GM13977 (cell line): ENCODE measurements at places on chromosomes 13 and 19.

DNA sequence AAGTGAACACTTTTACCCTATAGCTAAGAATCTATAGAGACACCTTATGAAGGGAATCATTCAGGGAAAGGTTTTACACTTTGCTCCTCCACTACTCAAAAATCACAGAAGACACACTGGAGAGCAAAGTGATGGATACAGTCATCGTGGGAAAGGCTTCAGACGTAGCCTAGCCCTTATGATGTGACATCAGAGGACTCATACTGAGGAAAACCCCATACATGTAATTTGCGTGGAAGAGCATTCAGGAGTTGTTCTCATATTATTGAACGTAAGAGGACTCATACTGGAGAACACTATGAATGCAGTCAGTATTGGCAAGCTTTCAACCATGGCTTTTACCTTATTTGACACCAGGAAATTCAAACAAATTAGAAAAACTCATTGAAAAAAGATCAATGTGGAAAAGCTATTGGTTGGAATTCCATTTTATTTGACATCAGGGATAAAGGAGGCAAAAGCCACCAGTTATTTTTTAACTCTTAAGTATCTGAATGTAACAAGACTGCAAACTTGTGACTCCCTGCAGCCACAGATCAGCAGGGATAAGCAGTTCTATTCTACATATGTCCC, 16.1 kb upstream of the ZNF274 start:
- DNase-seq, result no peak

GRCh38 chr19:46806656-46807055, 18.3 kb upstream of the SLC1A5 start:
- DNase-seq, result no peak

GRCh38 chr19:43704002-43704705, 11.7 kb upstream of the IRGC start:
- no peak for DNase-seq

DNA sequence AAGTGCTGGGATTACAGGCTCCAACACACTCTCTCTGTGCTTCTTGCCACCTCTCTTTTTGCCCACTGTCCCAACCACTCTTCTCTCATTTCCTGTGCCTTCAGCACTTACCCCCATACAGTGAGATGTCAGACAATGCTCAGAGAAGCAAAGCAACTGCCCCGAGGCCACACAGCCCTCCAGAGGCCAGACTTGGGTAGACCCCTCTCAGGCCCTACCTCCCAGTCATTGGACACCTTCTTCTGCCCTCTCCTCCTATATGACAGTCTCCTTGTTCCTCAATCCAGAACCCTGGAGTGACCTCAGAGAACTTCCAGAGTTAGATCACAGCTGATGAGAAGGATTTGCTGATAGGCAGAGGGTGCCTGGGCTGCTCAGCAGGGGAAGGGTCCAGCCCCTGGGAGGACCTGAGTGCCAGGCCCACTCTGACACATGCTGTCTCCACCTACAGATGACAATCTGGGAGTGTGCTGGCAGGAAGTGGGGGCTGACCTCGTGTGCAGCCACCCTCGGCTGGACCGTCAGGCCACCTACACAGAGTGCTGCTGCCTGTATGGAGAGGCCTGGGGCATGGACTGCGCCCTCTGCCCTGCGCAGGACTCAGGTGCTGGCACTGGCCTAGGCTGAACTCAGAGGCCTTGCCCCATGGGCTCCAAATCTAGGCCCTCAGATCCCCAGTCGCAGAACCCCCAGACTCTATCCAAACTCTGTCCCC, 24.4 kb downstream of the LTBP4 start:
- DNase-seq, result no peak

DNA sequence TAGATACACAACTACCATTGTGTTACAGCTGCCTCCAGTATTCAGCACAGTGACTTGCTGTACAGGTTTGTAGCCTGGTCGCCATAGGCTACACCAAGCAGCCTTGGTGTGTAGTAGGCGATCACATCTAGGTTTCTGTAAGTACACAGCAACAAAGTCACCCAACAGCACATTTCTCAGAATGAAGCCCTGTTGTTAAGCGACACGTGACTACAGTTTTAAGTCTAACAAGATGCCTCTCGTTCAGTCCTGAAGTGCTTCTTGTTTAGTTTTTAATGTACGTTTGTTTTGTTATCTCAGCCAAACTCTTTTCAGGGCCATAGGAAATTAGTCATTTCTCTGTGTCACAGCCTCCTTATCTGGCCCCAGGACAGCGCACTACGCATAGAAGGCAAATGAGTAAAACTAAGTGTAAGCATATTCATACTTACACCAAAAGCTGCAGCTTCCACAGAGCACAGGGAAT, 50.0 kb upstream of the GPR183 start:
- peak; percentile 60 for DNase-seq

DNA sequence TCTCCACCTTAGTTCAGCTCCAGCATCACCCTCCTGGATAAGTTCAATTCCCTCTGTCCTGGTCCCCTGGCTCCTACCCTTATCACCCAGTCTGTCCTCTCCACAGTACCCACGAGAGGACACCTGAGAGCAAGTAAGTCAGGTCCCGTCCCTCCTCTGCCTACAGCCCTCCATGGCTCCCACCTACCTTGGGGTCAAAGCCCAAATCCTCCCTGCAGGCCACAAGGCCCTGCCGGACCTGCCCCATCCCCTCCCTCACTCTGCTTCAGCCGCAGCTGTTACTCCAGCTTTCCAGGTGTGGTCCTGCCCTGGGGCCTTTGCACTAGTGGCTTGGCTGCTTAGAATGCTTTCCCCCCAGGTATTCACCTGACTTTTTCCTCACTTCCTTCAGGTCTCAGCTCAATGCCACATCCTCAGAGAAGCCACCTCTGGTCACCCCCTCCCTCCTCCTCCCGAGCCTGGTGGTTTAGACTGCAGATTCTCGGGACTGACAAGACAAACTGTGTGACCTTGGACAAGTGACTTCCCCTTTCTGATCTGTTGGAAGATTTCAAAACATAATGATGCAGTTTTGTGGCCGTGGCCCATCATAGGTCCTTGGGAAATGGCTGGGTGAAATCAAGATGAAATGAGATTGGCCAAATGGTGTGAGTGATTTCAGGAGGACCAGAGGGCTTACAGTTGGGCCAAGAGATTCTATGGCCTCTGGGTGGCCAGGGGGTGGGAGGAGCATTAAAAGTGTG, 3.6 kb downstream of the TUBB4A start:
- DNase-seq, result peak; percentile 19

GRCh38 chr13:46172531-46172991, 9.4 kb downstream of the LCP1 start:
- no peak for DNase-seq

GRCh38 chr13:81140675-81141074, 799.7 kb upstream of the SPRY2 start:
- no peak for DNase-seq

GRCh38 chr13:95499811-95500712, 52.5 kb upstream of the CLDN10 start:
- DNase-seq, result no peak

GRCh38 chr13:101515504-101515903, 63.0 kb downstream of the ITGBL1 start:
- no peak for DNase-seq

DNA sequence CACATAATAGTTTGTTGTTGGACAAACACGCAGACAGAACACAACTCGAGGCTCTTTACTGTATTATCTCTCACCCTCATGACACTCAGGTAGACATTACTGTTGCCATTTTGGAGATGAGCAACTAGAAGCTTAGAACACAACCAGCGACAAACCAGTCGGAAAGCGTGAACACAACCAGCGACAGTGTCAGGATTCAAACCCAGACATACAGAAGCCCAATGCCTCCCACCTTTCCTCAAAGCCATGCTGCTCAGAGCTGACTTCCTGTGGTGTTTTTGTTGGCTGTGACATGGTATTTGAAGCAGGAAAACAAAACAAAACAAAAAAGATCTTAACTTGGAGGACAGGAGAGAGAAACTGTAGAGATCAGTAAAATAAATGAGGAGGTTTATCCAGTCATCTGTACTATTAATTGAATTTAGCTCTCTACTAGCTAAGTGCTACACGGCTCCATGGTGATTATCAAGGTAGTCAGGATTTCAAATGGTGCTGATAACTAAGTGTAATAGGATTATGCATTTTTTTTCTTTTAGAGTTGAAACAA, 92.1 kb downstream of the STARD13 start:
- DNase-seq, result no peak

- peak; percentile 18 for DNase-seq
These were observed 1.0 kb downstream of the CLPP start for GRCh38 chr19:6362351-6362801.

- DNase-seq, result no peak
These were observed 71.4 kb upstream of the CLDN10 start for GRCh38 chr13:95480791-95481780.

GRCh38 chr19:38155453-38155852, 68.6 kb downstream of the DPF1 start:
- DNase-seq, result no peak

- DNase-seq, result no peak
These were observed 93.9 kb downstream of the UBL3 start for GRCh38 chr13:29756506-29756905.

GRCh38 chr19:2385053-2385721, 25.1 kb downstream of the TMPRSS9 start:
- DNase-seq, result peak; percentile 65

- DNase-seq, result no peak
These were observed 228.5 kb downstream of the NDFIP2 start for GRCh38 chr13:79709471-79709870.

- DNase-seq, result no peak
These were observed 10.6 kb upstream of the ZNF358 start for GRCh38 chr19:7505288-7505681.

DNA sequence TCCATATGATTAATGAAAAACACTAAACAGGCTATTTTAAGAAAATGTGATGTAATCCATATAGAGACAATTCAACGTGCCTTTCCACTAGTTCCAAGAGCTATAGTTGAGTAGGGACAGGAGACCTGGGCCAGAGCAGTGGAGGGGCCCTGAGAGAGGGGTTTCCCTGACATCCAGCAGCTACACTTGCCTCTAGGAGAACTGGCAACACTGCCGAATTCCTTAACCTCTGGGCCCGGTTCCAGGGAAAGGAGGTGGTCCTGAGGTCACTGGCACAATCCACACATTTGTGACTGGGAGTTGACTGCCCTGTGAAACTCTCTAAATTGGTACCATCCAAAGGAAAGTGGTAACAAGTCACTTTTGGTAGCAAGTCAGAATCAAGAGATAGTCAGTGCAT, 264.4 kb downstream of the DCLK1 start:
- no peak for DNase-seq

DNA sequence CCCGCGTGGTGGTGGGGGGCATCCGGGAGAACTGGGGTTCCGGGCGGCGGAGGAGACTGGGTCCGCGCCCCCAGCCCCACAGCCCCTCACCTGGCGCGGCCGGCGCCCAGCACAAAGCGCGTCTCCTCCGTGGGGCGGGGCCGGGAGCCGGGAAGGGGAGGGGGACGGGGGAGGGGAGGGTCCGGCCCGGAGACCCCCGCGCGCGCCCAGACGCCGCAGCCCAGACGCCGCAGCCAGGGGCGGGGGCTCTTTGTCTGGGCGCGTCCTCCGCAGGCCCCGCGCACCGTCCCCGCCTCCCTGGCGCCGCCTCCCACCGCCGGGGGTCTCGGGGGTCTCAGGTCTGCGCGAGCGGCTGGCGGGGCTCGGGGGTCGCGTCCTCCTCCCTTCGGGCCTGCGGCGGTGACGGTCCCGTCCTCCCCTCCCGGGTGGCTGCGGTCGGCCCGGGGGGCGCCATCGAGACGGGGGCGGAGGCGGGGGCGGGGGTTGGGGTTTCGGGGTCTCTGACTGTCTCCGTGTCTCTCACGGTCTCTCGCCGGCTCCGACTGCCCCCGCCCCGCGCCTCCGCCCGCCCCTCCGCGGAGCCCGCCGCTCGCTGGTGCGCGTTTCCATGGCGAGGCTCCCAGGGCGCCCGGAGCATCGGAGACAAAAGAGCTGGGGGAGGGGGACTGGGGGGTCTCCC, at the start of gene PLPPR3:
Gene PLPPR3, minus strand, starts transcription at position 131 of the 679 bp plus-strand sequence. CDS start 396 bp downstream, outside the sequence.
- peak; percentile 48 for DNase-seq

- no peak for DNase-seq
These were observed 68.4 kb upstream of the C13orf46 start for GRCh38 chr13:114042066-114042815.

GRCh38 chr19:29690842-29691241, 24.2 kb downstream of the C19orf12 start:
- no peak for DNase-seq

- no peak for DNase-seq
These were observed 67.0 kb upstream of the STARD13 start for GRCh38 chr13:33352526-33352925.

DNA sequence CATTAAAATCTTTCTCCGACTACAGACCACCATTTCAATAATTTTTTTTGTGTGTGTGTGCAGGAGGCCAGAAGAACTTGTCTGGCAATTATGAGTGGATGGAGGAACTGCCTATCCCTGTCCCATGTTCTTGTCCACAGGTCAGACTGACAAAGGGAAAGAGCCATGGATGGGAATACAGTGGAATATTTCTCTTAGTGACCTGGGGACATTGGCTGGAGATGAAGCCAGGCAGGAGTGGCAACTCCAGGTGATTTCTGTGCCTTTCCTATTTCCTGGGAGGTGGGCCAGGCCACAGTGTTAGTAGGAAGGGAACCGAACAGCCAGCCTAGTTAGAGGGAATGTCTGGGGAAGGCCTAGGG, 3.7 kb downstream of the PSG9 start:
- no peak for DNase-seq

GRCh38 chr19:47790398-47790814, 11.9 kb downstream of the SELENOW start:
- peak; percentile 82 for DNase-seq

- DNase-seq, result peak; percentile 54
These were observed 1.2 kb upstream of the NUMBL start for GRCh38 chr19:40691421-40692211.

GRCh38 chr13:40130871-40131636, 475.6 kb downstream of the COG6 start:
- no peak for DNase-seq

DNA sequence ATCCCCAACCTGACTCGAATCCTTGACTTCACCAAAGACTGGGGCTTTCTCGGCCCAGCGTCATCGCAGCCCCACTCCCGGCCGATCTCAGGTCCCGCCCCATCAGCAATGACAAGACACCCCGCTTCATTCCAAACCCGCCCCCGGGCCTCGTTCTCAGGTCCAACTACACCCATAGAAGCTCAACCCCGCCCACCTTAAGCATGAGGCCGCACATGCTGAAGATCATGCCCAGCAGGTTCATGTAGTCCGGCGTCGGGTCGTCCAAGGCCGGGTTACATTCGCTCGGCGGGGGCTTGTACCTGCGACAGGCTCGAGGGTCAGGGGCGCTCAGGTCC, 2.3 kb downstream of the WDR83 start:
- DNase-seq, result peak; percentile 59
